ENCODE measurements at places on chromosomes 3 and 15.

DNA sequence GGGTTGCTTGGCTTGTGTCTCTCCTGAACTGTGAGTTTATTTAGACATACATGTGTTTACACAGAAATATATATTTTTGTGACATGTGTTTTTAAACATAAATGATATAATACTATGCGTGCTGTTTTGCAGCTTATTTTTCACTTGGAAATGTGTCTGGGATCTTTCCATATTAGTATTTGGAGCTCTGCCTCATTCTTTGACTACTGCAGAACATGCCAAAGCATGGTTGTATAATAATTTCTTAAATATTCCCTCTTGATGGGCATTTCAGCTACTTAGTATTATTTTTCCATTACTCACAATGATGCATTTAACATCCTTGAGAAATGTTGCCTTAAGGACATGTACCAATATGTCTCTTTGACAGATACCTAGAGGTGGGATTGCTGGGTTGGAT is 19.5 kb downstream of the ANAPC13 start:
- no peak for DNase-seq

- no peak for DNase-seq
Measured at GRCh38 chr3:11074451-11074850, 79.8 kb upstream of the HRH1 start.

- no peak for DNase-seq
Measured at GRCh38 chr15:77033729-77034671, 36.9 kb downstream of the TSPAN3 start.

DNA sequence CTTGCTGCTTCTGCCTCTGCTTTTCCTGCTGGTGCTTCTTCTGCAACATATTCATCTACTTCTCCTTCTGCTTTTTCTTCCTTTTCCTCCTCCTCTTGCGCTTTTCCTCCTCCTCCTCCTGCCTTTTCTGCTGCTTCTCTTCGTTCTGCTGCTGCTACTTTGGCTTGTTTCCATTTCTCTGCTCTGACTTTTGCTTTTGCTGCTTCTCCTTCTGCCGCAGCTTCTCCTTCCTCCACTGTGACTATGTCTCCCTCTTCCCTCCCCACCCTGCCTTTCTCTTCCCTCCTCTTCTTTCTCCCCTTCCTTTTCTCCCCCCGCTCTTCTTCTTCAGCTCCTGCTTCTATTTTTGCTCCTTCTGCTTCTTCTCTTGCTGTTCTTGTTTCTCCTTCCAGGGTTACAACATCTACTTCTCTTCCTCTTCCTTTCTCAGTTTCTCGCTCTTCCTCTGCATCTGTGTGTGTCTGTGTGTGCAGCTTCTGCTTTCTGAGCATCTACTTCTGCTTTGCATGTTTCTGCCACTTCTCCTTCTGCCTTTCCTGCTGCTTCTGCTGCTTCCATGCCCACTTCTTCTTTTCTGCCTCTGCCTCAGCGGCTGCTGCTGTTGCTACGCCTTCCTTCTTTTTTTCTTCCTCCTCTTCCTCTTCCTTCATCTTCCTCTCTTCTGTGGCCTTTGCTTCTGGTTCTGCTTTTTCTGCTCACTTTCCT is 51.4 kb downstream of the FAM43A start:
- no peak for DNase-seq

GRCh38 chr3:188701485-188701969 is 470.2 kb upstream of the TPRG1 start:
- no peak for DNase-seq

DNA sequence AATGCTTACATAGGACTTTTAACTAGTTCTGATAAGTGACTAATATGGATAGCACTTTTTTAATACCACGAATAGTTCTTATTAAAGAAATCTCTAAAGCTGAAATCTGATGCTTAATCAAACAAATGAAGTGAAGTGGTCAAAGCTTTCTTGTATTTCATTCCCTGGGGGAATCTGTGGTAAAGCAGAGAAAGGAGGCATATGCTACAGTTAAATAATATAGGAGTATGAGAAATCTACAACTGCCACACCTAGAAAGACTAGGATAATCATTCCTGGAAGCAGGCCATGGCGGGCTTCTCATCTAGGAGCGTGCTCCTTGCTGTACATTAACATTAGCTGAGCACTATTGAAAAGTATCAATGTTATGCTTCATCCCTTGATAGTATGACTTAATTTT is 835.7 kb downstream of the OTOL1 start:
- DNase-seq: no peak

DNA sequence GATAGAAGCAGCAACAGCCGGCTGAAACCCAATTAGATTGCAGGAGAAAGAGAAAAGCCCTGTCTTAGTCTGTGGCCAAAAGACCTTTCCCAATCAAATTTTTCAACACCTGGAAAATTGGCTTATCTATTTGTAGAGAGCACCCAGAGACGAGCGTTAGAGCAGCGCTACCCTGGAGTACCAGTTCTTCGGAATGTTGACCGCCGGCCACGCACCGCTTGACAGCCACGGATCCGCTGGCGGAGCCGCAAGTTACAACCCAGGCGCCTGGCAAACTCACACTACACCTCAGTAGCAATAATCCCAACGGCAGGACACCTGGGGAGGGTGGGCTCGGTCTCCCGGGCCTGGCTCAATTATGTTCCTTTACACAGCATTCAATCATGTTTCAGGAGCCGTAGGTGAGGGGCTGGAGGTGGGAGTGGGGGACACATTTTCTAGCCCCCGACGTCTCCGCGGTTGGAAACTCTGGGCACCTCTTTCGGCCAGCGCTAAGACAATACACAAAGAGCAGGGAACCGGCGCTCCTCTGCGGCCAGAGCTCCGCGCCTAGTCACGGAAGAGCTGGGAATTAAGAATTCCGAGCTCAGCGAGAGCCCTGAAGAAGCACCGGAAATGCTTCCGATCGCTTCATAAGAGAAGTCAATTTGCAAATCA is 1.2 kb downstream of the MB21D2 start:
- DNase-seq: peak; percentile 29

DNA sequence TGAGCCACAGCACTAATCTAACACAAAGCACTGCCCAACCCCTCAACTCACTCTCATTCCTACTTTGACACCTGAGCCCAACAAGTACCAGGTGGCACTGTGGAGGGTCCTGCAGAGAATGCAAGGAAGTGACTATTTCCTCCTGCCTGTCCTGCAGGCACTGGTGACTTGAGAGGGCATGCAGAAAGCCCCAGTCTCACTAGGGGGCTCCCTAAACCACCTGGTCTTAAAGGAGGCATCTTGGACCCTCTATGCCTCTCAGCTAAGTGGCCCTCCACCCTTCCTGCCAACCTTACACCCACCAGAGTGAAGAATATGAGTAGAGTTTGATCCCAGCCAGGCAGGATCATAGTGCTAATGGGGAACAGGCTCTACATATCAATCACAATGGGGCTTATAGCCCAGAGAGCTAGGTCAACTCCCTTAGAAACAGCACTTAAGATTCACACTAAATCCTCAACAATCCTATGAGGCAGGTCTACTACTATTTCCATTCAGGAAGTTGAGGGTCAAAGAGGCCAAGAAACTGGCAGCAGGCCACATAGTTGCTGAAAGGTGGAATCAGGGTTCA is 15.2 kb downstream of the TRAIP start:
- DNase-seq: no peak

- no peak for DNase-seq
Measured at GRCh38 chr3:122132949-122133540, 50.4 kb upstream of the CASR start.

GRCh38 chr3:65706301-65706700 is 332.4 kb downstream of the MAGI1 start:
- no peak for DNase-seq

GRCh38 chr15:85443593-85444087 is 63.2 kb downstream of the AKAP13 start:
- DNase-seq: peak; percentile 13

GRCh38 chr3:177071496-177072156 is 125.7 kb downstream of the TBL1XR1 start:
- no peak for DNase-seq

- peak; percentile 30 for DNase-seq
Measured at GRCh38 chr3:109943181-109943580, 605.8 kb upstream of the DPPA4 start.

- no peak for DNase-seq
Measured at GRCh38 chr3:9695746-9696145, 7.9 kb upstream of the CPNE9 start.

GRCh38 chr3:159191447-159191846 is 389.6 kb downstream of the MFSD1 start:
- no peak for DNase-seq

DNA sequence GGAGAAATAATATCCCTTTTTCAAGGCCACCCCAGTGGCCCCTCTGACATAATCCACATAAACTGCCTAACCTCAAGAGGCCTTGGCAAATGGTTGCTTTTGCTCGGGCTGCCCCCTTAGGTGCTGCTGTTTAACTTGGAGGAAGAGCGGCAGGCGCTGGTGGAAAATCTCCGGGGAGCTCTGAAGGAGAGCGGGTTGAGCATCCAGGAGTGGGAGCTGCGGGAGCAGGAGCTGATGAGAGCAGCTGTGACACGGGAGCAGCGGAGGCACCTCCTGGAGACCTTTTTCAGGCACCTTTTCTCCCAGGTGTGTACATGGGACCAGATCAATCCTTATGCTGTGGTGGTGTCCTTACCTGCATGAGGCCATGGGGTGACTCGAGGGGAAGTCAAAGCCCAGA is 15.0 kb downstream of the DUOX1 start:
- DNase-seq: no peak

- no peak for DNase-seq
Measured at GRCh38 chr3:1960506-1960905, 138.2 kb upstream of the CNTN4 start.

DNA sequence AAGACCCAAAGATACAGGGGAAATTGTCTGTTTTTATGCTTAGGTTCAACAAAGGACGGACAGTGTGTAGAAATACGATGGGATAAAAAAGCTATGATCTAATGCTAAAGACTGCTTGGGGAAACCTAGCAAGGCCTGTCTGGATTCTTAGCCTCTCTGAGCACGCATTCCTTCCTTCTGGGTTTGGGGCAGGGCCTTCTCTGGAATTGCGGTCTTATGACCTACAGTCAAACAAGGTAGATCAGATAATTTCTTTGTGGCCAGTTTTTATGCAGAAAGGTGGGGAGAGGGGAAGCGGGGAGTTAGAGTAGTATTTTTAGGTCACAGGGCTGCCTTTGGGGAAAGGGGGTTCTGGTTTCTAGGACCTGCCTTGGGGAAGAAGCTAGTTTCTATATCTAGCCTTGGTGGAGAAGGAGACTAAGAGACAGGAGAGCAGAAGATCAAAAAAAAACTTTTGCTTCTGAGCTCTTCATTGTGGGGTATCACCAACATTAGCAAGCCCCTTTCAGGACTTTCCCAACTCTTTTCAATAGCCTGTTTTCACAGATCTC is 39.1 kb upstream of the LIPC start:
- no peak for DNase-seq

DNA sequence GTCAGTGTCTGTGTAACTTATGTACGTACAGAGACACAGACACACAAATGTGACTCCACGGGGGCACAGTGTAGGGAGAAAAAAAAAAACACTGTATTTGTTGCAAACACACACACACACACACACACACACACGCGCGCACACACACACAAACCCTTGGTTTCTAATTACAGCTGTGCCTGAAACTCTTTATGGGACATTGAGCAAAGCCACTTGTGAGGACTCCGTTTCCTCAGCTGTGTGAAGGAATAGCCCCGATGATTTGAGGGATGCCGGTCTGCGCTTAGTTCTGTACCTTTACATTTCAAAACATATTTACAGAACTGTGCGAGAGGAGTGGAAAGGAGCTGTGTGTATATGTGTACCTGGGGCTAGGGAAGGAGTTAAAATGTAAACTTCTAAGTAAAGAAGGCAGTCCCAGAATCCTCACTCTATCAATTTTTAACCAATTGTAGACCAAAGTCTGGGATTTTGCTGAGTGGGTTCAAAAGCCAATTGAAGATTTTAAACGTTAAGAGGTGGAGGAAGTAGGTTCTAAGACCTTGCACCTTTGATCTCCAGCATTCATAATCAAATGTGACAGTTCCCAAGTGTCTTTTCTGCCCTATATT is 5.3 kb upstream of the BCL6 start:
- DNase-seq: no peak

DNA sequence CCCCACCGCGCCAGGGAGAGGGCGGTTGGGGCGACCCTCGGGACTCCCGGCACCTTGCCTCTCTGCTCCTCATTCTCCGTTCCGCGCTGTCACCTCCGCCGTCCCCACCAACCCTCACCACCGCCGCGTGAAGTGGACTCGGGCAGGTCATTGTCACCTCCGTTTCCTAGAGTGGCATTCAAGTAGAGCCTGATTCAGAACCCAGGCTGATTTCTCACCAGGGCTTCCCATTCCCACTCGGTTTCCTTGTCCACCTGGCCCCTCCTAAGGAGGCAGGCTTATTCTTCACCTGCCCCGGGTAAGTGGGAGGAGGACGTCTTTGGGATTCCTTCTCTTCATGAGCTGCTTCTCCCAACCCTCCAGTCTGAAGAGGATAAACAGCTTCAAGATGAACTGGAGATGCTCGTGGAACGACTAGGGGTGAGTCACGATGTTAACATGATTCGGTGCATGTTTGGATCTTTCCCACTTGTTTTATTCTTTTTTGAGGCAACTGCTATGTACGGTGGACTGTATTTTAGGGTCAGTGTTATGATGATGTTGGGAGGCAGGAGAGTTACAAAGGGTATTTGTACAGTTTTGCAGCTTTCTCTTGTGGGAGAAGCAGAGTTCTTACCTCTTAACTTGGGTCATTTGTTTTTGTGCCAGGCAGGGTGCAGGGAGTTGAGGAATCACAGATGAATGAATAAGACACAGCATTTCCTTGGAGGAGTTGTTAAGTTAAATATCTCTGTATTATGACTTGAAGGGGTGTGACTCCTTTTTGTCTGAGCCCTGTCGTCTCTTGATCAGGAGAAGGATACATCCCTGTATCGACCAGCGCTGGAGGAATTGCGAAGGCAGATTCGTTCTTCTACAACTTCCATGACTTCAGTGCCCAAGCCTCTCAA is 692 bp downstream of the PSMD2 start:
- no peak for DNase-seq

- no peak for DNase-seq
Measured at GRCh38 chr15:38073178-38073946, 138.9 kb downstream of the TMCO5A start.

DNA sequence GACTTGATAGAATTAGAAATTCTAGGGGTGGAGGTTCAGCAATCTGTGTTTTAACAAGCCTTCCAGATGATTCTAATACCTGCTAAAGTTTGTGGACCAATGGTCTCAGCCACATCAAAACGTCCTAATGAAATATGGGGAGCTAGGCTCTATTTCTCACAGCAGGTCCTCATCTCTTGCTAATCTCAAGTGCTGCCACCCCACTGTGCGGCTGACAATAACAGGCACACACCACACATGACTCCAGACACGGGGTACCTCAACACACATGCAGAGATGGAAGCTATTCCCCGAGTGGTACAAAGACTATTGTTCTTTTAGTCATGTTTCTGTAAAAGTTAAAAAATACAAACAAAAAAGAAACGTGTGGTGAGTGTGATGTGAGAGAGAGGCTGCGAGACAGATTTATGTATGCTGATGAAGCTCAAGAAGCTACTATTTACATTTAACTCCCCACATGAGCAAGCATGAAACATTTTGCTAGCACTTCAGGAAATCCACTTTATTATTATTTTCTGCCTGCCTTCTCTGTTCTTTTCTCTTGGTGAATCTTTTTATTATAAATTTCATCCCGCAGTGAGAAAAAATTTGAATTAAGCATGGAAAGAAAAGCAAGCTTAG is 405.6 kb downstream of the MAGI1 start:
- no peak for DNase-seq

- no peak for DNase-seq
Measured at GRCh38 chr15:51641490-51642130, 19.0 kb upstream of the DMXL2 start.

Data from fibroblast of the conjunctiva (primary cell).